EL (cell line): ENCODE measurements at places on chromosomes 2 and 18.

DNA sequence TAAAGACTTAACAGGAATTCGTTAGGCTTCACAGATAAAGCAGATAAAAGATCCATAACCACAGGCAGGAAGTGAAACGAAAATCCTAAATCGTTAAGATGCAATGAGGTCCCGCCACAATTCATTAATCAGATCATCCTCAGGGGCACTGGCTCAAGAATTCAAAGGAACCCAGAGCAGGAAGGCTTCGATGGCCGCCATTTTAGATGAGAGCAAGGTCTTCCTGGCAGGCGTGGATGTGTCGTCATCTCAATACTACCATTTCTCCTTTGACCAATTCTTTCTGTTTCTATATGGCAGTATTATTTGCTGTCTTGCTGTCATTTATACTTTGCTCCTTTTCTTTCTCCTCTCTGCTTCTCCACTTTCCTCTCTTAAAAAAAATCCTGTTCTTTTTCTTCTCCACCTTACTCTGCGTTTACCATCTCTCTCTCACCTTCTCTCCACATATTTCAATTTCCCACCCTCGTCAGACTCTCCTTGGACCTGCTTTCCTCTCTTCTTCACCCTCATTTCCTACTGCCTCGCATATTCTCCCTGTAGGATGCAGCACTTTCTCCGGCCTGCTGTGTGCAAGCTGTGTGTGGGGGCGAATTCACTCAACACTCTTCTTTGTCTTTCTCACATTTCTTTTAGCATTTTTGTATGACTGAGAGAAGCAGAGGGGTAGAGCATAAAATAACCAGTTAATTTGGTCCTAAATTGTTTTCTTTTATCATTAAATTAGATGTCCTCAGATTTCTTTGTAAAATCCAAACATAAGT, 35.1 kb upstream of the LHCGR start:
- DNase-seq = no peak

GRCh38 chr2:229612384-229612971, 101.9 kb downstream of the DNER start:
- DNase-seq = no peak

- no peak for DNase-seq
Observed at GRCh38 chr2:10617241-10617640, 72.5 kb downstream of the NOL10 start.

DNA sequence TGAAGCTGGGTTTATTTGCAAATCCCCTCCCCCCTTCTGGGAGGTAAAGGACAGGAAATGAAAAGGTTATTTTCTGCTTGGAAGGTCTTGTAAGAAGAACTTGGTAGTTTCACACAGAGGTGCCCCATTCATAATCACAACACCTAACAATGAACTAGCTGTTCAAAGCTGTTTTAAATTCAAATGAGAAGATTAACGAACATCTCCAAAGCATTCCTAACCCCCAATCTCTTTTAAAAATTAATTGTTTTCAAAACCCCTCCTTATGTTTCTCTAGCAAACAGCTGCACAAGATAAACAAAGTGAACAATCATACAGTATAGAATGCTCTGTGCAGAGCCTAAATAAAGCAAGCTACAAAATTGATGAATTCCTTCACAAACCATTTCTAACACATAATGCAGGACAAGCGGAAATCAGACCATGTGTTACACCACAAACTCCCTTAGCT, 271.4 kb downstream of the SATB2 start:
- no peak for DNase-seq

GRCh38 chr18:70411876-70412435, 123.1 kb downstream of the SOCS6 start:
- DNase-seq = no peak

DNA sequence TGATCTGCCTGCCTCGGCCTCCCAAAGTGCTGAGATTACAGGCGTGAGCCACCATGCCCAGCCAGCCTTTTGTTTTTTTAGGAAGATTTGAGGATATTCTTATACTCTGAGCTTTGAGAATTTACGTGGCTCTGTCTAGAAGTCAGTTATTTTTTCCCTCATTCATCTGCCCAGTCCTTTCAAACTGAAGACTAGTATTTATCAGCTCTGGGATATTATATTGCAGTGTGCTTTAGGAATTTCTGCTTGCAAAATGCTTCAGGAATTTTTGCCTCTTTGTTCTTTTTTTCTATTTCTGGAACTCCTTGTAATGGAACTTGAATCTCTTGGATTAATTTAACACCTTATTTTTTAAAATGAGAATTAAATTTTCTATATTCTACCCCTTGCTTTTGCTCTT, 22.6 kb downstream of the ACSL3 start:
- no peak for DNase-seq

DNA sequence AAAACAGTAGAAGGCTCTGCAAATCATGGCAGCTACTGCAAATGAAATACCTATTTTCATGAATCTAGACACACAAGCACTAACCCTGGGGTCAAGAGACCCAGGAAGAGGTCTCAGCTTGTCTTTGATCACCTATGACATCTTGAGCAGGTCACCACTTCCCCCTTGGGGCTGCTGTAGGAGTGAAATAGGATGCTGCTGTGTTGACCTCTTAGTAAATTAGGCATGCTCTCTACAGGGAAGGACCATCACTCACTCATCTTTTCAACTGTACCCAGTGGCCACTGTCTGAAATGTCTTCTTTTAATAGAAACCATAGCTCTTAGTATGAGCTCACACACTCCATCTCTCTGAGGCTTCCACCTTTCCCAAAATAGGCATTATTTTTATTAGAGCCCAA, 83.8 kb downstream of the NCK2 start:
- no peak for DNase-seq

- DNase-seq = no peak
Observed at GRCh38 chr18:57410749-57411148, 24.4 kb upstream of the ONECUT2 start.

- no peak for DNase-seq
Observed at GRCh38 chr2:17476830-17477229, 41.4 kb downstream of the RAD51AP2 start.

GRCh38 chr2:175567435-175568061, 386.0 kb upstream of the ATP5MC3 start:
- peak; percentile 3 for DNase-seq

- DNase-seq = no peak
Observed at GRCh38 chr2:206647985-206648384, 5.7 kb downstream of the FAM237A start.

- DNase-seq = no peak
Observed at GRCh38 chr18:34623557-34623956, 86.5 kb upstream of the DTNA start.

DNA sequence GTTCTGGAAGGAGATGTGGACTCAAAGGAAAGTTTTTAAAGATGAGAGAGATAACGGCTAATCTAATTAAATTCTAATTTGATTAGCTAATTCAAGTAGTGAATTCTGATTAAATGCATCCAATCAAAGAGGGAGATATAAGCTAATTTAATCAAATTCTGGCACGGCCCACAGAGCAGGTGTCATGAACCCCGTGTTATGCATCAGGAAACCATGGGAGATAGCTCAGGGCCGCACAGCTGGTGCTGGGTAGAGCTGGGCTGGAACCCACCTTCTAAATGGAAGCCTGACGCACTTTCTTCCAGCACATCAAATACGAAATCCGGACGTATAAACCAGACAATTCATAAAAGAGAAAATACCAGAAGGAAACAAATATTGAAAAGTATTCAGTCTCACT, 57.2 kb downstream of the GREB1 start:
- DNase-seq = no peak

DNA sequence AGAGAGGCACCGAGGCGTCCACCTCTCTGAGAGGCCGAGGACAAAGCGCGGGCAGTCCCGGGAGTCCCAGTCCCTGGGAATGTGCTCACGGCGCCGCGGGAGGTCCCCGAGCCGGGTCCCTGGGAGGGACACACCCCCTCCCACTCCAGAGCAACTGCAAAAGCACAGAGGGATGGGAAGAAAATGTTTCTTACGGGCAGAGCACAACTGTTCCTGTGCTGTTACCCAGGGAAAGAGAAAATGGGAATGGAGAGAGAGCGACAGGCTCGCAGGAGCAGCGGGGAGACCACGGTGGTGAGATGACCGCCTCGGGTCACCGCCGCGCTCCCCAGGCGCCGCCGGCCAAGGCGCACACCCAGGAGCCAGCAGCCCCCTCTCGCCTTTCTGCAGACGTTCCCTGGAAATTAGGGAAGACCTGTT, 1.2 kb upstream of the BCL11A start:
- no peak for DNase-seq

- no peak for DNase-seq
Observed at GRCh38 chr18:22698711-22699110, 234.4 kb upstream of the RBBP8 start.

DNA sequence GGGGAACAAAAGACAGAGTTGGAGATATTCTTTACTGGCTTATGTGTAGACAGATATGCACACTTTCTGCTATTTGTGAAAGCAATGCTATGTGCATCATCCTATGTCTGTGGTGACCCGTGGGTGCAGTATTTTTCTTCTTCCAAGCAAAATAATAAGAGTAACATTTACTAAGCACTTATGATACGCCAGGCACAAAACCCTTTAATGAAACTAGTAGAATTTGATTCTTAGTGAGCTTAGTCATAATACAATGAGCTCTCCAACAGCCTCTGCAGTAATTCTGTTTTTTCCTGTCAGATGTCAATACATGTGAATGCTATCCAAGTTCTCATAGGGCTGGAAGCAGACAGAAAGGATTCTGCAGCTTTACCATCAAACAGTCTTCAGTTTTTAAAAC, 130.6 kb downstream of the RAD51AP2 start:
- DNase-seq = no peak

DNA sequence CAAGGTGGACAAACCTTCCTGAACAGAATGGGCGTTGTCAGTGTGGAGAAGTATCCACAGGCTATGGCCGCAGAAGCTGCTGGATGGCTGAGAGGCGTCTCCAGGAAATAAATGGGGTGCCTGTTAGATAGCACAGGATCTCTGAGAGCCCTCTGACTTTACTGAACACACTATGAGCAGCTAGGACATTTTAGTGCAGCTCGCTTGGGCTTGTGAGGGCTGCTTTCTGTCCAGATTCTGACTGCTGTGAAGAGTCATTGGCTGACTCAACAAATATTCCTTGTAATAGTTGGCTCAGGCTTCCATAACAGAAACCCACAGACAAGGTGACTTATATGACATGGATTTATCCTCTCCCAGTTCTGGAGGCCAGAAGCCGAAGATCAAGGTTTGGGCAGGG, 100.2 kb upstream of the SNTG2 start:
- peak; percentile 1 for DNase-seq

DNA sequence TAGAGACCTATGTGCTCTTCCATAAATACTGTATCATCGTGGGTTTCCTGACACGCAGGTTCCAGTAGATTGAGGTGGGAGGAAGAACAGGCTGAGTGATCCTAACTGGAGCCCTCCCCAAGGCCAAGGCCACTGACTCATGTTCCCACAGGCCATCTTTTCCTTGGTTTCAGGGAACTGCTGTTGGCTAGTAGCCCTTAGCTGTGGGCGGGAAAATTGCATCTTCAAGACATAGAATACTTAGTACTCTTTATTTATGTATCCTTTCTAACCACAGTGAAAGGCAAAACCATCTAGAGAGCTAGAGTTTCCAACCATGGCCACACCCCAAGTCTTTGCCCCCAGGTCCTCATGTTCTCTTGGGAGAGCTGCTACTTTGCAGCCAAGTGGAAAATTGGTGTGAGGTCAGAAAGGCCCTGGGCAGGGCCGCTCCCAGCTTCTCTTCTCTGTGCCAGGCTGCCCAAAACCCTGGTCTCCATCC, 55.9 kb downstream of the COPS8 start:
- DNase-seq = peak; percentile 72

- DNase-seq = no peak
Observed at GRCh38 chr2:240823449-240824336, 3.7 kb upstream of the KIF1A start.

- DNase-seq = peak; percentile 57
Observed at GRCh38 chr2:53636596-53636995, 131.0 kb upstream of the CHAC2 start.

GRCh38 chr2:189426886-189427285, 14.4 kb upstream of the WDR75 start:
- DNase-seq = no peak

DNA sequence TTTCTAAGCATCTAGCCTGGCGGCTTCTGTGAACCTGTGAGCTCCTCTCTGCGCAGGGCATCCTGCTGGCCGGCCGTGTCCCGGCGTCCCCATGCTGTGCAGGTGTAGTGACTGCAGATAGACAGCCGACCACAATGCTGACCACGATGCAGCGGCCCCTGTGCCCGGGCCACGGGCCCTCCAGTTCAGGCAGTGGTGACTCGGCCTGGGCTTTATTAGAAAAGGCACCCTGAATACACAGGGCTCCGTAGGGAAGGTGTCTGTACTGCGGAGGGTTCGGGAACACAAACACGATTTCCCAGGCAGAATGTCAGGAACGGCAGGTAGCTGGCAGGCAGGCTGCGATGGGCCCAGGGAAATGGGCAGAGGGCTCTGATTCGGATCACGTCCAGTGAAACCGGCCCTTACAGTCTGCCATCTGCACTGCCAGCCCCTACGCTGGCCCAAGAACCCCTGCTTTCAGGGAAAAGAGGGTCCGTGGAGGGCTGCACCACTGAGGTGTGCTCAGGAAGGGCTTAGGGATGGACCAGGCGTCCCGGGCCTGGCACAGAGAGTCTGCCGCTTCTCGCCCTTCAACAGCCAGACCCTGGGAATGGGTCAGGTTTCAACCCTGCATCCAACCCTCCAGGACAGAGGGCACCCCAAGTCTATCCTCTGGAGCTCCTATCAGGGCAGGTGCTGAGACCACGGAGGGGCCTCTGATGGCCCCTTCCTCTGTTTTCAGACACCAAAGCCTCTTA, 196.5 kb downstream of the HDAC4 start:
- no peak for DNase-seq

- DNase-seq = no peak
Observed at GRCh38 chr2:162058973-162059668, 14.9 kb downstream of the DPP4 start.

- DNase-seq = no peak
Observed at GRCh38 chr2:239567786-239568185, 167.0 kb upstream of the HDAC4 start.

- DNase-seq = peak; percentile 57
Observed at GRCh38 chr18:7133181-7133580, 15.6 kb upstream of the LAMA1 start.

DNA sequence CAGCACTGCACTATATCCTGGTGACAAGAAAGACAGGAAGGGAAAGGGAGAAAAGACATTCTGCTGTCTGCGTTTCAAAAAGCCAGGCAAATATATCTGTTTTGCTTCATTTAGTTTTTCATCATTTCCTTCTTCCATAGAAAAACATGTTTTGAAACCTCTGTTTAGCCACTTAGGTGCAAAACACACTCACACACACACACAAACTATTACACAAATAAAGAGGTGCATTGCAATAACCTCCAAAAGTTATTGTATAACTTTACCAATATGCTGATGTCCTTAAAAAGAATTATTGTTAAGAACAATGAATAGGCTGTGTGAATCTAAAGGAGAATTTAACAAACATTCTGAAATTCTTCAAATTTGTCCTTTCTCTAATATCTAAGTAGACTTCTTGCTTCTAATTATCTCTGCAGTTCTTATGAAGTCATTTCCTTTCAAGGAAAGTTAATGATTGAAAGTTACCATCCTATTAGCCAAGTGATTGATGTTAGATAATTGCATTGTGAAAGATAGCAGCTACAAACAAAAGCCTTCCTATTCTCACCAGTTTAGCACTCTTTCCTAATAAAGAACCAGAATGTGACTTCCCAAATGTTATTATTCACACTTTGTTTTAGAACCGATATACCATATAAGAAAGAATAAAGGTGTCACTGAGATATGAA, 516.7 kb downstream of the KCNJ3 start:
- DNase-seq = no peak
